ENCODE measurements at places on chromosomes 13 and 19. TPM values are rescaled to one million over a fixed set of nuclear protein-coding genes. Genes with fewer than 3 reads are reported as not detected.

- no peaks in the 10 kb centered on the region for H3K27me3 ChIP-seq
- no peaks in the 10 kb centered on the region for H3K4me1 ChIP-seq
- DNase-seq, result no peak
- no peaks in the 10 kb centered on the region for H3K36me3 ChIP-seq
- no peak overlapping the region for H3K27ac ChIP-seq
- H3K4me3 ChIP-seq, result no peak overlapping the region
Observed at GRCh38 chr13:66036024-66036614, 1194.0 kb downstream of the PCDH9 start.

- peaks cover 21% of the 10 kb centered on the region for H3K36me3 ChIP-seq
- H3K4me3 ChIP-seq, result no peak overlapping the region
- peaks cover 44% of the 10 kb centered on the region for H3K4me1 ChIP-seq
- H3K27ac ChIP-seq, result peak overlapping the region; percentile 79
Observed at GRCh38 chr13:106500445-106500844, 35.0 kb downstream of the EFNB2 start.

DNA sequence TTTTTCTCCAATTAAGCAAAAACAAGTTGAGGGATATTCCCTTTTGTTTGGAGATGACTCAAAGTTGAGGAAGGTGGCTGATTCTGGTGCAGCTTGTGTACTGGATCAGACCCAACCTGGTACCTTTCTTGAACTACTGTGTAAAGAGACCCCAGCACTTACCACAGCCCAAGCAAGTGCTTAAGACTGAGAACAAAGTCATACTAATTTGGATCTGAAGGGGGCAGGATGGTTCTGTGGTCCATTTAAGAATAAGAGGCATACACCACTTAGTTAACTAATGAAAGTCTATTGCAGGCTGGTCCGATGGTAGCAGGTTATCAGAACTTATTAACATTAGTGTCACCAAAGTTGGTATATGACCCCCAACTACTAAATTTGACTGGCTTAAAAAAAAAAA is 6.3 kb downstream of the THSD1 start:
- DNase-seq, result peak; percentile 42
- H3K4me3 ChIP-seq, result no peak overlapping the region
- H3K36me3 ChIP-seq, result peaks cover 31% of the 10 kb centered on the region

DNA sequence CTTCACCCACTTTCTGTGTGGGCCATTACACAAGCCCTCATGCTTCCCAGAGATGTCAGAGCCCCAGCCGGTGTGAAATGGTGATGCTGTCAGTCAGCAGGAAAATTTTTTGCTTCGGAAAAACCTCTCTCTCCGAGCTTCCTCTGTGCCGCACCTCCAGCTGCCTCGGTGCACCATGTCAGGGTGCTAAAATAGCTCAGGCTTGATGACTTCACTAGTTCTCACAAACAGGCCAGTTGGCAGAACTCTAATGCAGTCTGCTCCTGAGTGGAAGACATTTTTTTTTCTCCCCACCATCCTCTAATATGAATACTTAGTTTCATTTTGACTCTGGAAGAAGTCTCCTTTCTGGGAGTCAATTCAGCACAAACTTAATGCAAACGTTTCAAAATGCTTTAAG is 71.3 kb downstream of the KLF12 start:
- peaks cover 20% of the 10 kb centered on the region for H3K4me1 ChIP-seq
- H3K27ac ChIP-seq, result no peak overlapping the region
- no peaks in the 10 kb centered on the region for H3K36me3 ChIP-seq
- no peak overlapping the region for H3K4me3 ChIP-seq

GRCh38 chr13:110396476-110396875 is 89.4 kb downstream of the COL4A2 start:
- peak overlapping the region; percentile 72 for H3K4me3 ChIP-seq
- H3K27me3 ChIP-seq, result no peaks in the 10 kb centered on the region
- no peaks in the 10 kb centered on the region for H3K36me3 ChIP-seq

- H3K4me1 ChIP-seq, result peaks cover 9% of the 10 kb centered on the region
- no peaks in the 10 kb centered on the region for H3K27me3 ChIP-seq
- H3K4me3 ChIP-seq, result no peak overlapping the region
- DNase-seq, result no peak
Observed at GRCh38 chr13:36347531-36348210, 1.5 kb upstream of the SPART start.

DNA sequence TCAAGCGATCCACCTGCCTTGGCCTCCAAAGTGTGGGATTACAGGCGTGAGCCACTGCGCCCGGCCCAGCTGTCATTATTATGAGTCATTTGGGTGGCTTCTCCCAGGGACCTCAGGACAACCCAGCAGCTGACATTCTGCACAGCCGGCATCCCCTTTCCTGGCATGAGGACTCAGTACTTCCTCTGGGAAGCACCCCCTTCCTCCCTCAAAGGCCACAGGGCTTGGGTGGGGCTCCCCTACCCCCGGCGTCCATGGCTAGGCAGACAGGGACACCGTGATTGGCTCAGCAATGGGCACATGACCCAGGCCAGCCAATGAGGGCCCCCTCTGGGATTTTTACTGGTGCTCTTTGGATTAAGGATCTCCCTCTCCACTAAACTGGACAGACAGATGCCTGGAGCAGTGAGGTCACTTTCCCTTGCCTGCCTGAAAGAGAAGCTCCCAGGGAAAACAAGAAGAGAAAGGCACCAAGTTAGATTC is 6.0 kb downstream of the KANK2 start:
- no peaks in the 10 kb centered on the region for H3K27me3 ChIP-seq
- no peak overlapping the region for H3K27ac ChIP-seq
- peaks cover 13% of the 10 kb centered on the region for H3K4me1 ChIP-seq
- peaks cover 61% of the 10 kb centered on the region for H3K36me3 ChIP-seq
- H3K4me3 ChIP-seq, result no peak overlapping the region
- peak; percentile 54 for DNase-seq

DNA sequence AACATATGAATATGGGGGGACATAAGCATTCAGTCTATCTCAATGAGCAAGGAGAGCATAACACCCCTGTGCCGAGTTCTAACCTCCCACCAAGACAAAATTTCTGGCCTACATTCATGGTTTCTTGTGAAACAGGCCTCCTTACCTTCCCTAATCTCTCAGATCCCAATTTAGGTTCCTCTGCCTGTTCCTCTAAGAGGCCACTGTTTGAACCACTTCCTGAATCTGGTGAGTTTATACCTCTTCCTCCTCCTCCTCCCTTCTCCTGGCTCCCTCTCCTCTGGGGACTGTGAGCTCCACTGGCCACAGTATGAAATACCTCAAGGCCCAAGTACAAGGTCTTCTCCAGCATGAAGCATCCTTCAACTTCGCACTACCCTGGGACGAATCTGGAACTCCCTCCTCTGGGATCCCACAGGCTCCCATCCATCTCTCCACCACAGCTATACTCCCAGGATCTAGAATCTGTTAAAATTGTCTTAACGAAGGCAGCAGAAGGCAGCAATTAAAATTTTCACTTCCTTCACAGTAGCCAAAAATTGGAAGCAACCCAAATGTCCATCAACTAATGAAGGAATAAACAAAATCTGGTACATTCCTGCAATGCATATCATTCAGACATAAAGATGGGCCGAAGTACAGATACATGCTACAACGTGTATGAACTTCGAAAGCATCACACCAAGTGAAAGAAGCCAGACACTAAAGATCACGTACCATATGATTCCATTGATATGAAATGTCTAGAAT is 7.8 kb upstream of the SIGLECL1 start:
- H3K27ac ChIP-seq, result no peak overlapping the region
- no peaks in the 10 kb centered on the region for H3K4me1 ChIP-seq
- H3K27me3 ChIP-seq, result no peaks in the 10 kb centered on the region
- H3K36me3 ChIP-seq, result no peaks in the 10 kb centered on the region
- no peak for DNase-seq

DNA sequence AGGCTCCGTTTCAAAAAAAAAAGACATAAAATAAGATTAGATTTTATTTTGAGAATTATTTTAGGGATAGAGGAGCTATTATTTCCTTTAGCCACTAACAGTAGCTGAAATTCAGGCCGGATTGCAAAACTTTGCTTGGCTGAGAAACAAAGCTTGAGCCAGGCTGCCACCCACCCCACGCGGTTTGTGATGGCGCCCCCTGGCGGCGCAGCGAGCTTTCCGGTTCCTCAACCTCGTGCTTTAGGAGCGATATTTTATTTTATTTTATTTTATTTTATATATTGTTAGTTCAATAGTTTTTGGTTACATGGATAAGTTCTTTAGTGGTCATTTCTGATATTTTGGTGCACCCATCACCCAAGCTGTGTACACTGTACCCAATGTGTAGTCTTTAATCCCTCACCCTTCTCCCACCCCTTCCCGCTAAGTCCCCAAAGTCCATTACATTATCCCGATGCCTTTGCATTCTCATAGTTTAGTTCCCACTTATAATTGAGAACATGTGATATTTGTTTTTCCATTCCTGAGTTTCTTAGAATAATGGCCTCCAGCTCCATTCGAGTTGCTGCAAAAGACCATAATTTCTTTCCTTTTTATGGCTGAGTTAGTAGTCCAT is 19.8 kb upstream of the CEACAM4 start:
- no peak overlapping the region for H3K27ac ChIP-seq
- H3K4me1 ChIP-seq, result no peaks in the 10 kb centered on the region
- H3K4me3 ChIP-seq, result no peak overlapping the region
- no peaks in the 10 kb centered on the region for H3K36me3 ChIP-seq
- peak; percentile 14 for DNase-seq

GRCh38 chr19:15439078-15439799 is 10.5 kb downstream of the WIZ start:
- H3K27ac ChIP-seq, result no peak overlapping the region
- H3K36me3 ChIP-seq, result no peaks in the 10 kb centered on the region
- no peaks in the 10 kb centered on the region for H3K27me3 ChIP-seq
- no peak for DNase-seq

DNA sequence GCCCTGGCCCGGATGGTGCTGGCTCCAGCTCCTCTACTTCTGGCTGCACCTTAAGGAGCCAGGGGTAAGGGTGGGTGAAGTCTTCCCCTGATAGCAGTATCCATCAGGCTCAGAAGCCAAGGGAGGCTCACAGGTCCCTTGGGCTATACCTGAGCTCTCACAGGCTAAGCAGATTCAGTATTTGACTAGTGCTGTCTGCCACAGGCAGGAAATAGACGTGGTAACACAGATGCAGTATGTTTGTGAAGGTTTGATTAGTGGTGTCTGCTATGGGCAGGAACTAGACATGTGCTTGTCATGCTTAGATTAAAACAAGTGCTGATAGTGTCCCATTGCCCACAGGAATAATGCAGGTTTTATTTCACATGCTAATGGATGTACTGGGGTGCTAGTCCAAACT is 4.0 kb downstream of the SYT5 start:
- H3K27ac ChIP-seq, result no peak overlapping the region
- H3K36me3 ChIP-seq, result peaks cover 12% of the 10 kb centered on the region
- peaks cover 20% of the 10 kb centered on the region for H3K4me1 ChIP-seq

- H3K36me3 ChIP-seq, result no peaks in the 10 kb centered on the region
- H3K27me3 ChIP-seq, result no peaks in the 10 kb centered on the region
- no peak overlapping the region for H3K4me3 ChIP-seq
- H3K4me1 ChIP-seq, result peaks cover 14% of the 10 kb centered on the region
- DNase-seq, result no peak
- no peak overlapping the region for H3K27ac ChIP-seq
Observed at GRCh38 chr13:20377720-20378119, 145.6 kb upstream of the GJB6 start.

DNA sequence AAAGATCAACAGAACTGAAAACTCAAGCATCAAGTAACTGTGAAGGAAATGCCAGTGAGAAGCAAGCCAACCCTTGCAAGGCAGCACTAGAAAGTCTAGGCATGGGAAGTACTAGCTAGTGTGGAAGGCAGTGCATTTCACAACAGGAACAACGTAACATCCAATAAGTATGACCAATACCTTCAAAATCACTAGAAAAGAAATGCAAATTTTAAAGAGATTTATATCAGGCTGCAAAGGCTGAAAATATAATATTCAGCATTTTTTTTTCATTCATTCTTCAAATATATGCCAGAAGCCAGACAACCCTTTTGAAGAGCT is 121.9 kb downstream of the DLEU7 start:
- H3K27me3 ChIP-seq, result no peaks in the 10 kb centered on the region
- no peaks in the 10 kb centered on the region for H3K36me3 ChIP-seq
- no peaks in the 10 kb centered on the region for H3K4me1 ChIP-seq
- no peak overlapping the region for H3K27ac ChIP-seq
- H3K4me3 ChIP-seq, result no peak overlapping the region
- DNase-seq, result no peak

GRCh38 chr13:111652676-111653075 is 332.2 kb downstream of the TEX29 start:
- H3K27ac ChIP-seq, result no peak overlapping the region
- H3K36me3 ChIP-seq, result no peaks in the 10 kb centered on the region
- no peaks in the 10 kb centered on the region for H3K27me3 ChIP-seq
- no peaks in the 10 kb centered on the region for H3K4me1 ChIP-seq

GRCh38 chr13:75986818-75987217 is 350.7 kb downstream of the LMO7 start:
- H3K36me3 ChIP-seq, result no peaks in the 10 kb centered on the region
- H3K27me3 ChIP-seq, result no peaks in the 10 kb centered on the region
- no peak overlapping the region for H3K27ac ChIP-seq
- DNase-seq, result no peak
- H3K4me1 ChIP-seq, result no peaks in the 10 kb centered on the region

- no peaks in the 10 kb centered on the region for H3K4me1 ChIP-seq
- H3K27ac ChIP-seq, result peak overlapping the region; percentile 86
- peak overlapping the region; percentile 87 for H3K4me3 ChIP-seq
- H3K36me3 ChIP-seq, result no peaks in the 10 kb centered on the region
- H3K27me3 ChIP-seq, result no peaks in the 10 kb centered on the region
Observed at GRCh38 chr13:110137680-110138009, 169.3 kb downstream of the COL4A1 start.

GRCh38 chr19:10299545-10300458 is 9.8 kb downstream of the ZGLP1 start:
- H3K4me3 ChIP-seq, result no peak overlapping the region
- H3K27ac ChIP-seq, result no peak overlapping the region
- H3K36me3 ChIP-seq, result peaks cover 7% of the 10 kb centered on the region
- peaks cover 8% of the 10 kb centered on the region for H3K4me1 ChIP-seq
- no peaks in the 10 kb centered on the region for H3K27me3 ChIP-seq
- DNase-seq, result no peak

DNA sequence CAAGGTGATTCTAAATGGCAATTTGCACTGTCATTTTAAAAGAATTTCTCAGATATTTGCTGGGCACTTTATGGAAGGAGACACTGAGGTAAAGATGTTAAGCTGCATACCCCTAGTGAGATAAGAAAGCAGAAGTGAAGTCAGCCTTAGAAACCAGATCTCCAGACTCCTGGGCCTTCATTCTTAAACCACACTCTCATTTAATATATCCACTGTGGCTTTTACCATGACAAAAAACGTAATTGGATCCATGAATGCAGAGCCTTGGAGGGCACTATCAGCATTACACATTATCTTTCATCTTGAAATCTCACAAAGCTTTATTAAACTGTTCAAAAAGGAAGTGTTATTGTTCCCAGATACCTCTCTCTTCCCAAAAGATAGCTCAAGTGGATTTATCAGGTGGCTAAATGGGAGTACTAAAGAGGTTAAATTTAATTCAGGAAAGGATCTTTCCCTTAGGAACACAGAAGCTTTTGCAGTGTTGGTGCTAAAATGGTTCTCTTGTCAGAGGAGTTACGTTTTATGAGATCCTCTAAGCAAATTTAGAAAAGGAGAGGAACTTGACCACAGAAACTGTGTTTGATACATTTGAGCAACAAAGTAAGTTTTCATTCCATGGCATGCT is 1060.4 kb downstream of the EFNB2 start:
- H3K27ac ChIP-seq, result no peak overlapping the region
- no peak for DNase-seq
- H3K4me1 ChIP-seq, result peaks cover 10% of the 10 kb centered on the region
- H3K36me3 ChIP-seq, result no peaks in the 10 kb centered on the region
- H3K4me3 ChIP-seq, result no peak overlapping the region

WDR62 gene
- total RNA-seq, result 5.2 TPM

TNFSF13B gene
- 3.3 TPM for total RNA-seq

MARK4 gene
- total RNA-seq, result 24.2 TPM

DACH1 gene
- total RNA-seq, result not detected

LINGO3 gene
- total RNA-seq, result not detected

ZNF836 gene
- total RNA-seq, result 4.3 TPM

FCAR gene
- total RNA-seq, result not detected

RFPL4AL1 gene
- total RNA-seq, result not detected

ZNF66 gene
- total RNA-seq, result 2.4 TPM

LILRA6 gene
- not detected for total RNA-seq

HSPB6 gene
- 0.21 TPM for total RNA-seq

CHMP2A gene
- total RNA-seq, result 154 TPM
